ENCODE measurements at places on chromosomes 11 and 22. TPM values are rescaled to one million over a fixed set of nuclear protein-coding genes. Genes with fewer than 3 reads are reported as not detected.
A peak's percentile ranks its signal among the peaks of the same experiment; 100 is the strongest.

- no peak for DNase-seq
Measured at GRCh38 chr11:71325418-71326327, 73.3 kb upstream of the SHANK2 start.

DNA sequence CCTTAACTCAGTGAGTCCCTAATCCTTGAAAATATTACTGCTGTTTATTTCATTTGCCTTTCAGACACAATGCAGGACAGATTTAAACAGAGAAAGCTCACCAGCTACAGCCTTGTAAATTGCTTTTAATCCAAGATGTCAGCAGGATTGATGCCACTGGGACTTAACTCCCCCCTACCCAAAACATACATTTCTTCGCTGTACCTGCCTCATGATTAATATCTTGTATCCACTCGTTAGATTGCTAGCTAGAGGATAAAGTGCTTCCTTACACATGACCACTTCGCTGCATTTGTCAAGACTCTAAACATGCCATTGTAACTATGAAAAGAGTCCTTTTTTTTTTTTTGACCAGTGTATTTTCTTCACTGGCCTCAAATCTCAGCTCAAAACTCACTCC lies 182.7 kb upstream of the MTMR2 start:
- no peak for DNase-seq

GRCh38 chr11:47766509-47767227 lies 473 bp downstream of the FNBP4 start:
- peak; percentile 83 for DNase-seq

Gene EIF4ENIF1
- 41.5 TPM for total RNA-seq

DNA sequence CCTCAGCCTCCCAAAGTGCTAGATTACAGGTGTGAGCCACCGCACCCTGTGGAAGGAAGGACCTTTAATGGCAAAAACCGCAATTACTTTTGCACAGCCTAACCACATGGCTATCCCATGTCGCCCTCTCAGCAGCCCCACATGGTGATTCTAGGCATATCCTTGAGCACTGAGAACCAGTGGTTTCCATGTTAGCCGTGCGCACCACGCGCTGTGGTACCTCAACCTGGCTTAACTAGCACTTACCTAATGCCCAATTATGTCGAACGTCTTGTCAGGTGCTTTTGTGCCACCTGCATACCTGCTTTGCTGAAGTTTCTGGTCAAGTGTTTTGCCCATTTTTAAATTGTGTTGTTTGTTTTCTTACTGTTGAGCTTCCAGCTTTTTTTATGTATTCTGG lies 697.9 kb downstream of the BRD1 start:
- DNase-seq: no peak

Gene MS4A6E
- not detected for total RNA-seq

DNA sequence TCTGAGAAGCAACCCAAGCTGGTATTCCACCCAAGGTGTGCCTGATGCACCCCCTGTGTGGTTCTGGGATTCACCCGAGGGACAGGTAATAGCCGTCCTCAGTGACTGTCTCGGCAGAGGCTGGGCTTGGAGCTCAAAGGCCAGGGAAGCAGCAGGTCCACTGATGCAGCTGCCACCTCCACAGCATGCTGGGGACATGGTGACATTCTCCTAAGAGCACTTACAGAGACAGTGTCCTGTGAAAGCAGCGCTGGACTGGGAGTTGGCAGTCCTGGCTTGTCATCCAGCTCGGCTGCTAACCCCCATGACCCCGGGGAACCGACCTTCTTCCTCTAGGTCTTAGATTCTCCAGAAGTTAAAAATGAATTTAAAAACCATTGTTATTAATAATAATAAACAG lies 72.8 kb downstream of the RPUSD4 start:
- DNase-seq: no peak

GRCh38 chr11:31415435-31415834 lies 45.8 kb downstream of the DNAJC24 start:
- no peak for DNase-seq

Gene ANGPTL5
- not detected for total RNA-seq

DNA sequence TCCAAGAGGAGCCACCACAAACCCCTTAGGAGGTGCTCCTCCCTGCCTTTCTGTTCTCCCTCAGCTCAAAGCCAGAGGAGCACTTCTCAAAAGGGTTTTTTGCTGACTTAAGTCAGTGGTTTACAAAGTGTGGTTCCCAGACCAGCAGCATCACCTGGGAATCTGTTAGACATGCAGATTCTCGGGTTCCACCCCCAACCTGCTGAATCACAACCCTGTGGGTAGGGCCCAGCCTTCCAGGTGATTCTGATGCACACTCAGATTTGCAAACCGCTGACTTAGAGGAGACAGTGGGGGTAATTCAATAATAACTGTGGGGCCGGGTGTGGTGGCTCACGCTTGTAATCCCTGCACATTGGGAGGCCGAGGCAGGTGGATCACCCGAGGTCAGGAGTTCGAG lies 22.8 kb downstream of the CREB3L1 start:
- no peak for DNase-seq

GRCh38 chr11:17066691-17067090 lies 10.8 kb downstream of the RPS13 start:
- DNase-seq: no peak

DNA sequence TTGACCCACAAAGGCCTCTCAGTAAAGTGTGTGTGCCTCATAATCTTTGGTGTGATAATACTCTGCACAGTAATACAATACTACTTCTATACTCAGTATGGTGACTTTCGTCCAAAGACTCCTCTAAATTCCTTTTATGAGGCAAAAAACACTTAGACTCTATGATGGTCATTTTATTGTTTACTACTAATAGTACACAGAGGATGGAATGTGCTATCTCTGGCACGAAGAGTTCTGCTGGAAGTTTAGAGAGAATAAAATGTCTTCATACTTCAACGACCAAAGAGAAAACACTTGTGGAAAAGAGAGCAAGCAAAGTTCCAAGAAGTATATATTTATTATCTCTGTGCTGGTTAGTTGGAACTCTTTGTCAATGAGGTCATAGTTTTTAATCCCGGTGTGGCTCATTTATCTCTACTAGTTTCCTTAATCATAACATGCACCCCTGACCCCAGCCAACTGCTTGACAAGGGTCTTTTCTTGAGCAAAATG lies 7.5 kb upstream of the CSTF3 start:
- no peak for DNase-seq

GRCh38 chr22:42444077-42444904 lies 12.1 kb upstream of the NFAM1 start:
- DNase-seq: peak; percentile 86

DNA sequence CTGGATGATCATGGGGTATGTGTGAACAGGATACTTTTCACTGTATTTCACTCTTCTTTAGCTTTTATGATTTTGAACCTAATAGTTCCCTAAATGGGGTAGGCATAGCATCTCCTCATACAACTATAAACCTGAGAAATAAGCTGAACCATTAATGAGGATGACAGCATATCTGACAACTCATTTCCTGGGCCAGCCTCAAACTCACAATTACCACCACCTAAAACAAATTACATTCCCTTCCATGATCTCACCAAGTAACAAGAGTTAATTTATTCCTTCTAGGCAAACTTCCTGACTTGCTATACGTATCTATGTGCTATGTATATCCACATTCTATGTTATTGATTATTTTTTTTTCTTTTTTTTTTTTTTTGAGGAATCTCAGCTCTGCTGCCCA lies 23.0 kb downstream of the SIK3 start:
- DNase-seq: no peak

DNA sequence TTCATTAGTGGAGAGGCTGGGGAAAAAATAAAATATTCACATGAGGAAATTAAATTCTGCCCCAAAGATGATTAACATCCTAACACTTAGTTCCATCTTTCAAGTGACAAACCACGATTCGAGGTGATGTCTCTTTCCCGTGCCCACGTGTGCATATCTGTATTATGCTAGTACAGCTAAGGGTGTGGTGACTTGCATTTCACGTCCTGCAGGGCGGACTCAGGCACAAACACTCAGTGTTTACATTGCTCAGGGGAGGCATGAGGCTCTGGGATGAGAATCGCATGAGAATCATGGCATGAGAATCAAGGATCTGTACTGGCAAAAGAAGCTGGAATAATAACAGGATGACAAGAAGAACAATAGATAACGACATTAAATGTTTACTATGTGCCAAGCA lies 179.4 kb downstream of the NTM start:
- DNase-seq: no peak

DNA sequence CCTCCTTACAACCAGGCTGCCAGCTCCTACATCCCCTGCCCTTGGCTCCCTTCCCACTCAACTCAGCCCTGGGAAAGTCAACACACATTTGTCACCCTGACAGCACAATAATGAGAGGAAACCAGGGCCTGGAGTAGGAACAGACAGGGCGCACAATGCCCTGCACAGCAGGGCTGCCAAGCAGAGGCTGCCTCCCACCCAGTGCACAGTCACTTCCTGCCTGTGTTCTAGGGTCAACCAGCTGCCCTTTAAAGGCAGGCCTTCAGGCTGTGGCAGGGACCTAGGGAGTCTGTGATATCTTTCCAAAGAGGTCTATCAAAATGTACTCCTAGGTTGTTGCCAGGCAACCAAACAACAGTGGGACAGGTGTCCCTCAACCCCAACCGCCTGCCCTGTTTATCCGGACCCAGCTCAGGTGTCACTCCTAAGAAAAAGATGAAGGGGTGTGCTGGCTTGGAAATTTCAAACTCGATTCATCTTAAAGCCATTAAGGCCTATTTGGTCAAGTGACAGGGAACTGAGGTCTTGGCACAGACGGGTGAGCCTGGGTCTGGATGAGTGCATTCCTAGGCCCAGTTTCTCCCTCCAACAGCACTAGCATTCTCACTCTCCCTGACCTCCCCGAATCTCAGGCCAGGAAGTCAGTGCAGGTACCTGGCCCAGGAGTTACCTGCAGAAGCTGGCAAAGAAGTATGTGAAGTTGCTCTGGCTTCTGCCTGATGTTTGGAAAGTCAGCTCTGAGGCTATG lies 110.3 kb upstream of the PITPNB start:
- DNase-seq: no peak

- no peak for DNase-seq
Measured at GRCh38 chr22:43821606-43822425, 9.7 kb upstream of the EFCAB6 start.

DNA sequence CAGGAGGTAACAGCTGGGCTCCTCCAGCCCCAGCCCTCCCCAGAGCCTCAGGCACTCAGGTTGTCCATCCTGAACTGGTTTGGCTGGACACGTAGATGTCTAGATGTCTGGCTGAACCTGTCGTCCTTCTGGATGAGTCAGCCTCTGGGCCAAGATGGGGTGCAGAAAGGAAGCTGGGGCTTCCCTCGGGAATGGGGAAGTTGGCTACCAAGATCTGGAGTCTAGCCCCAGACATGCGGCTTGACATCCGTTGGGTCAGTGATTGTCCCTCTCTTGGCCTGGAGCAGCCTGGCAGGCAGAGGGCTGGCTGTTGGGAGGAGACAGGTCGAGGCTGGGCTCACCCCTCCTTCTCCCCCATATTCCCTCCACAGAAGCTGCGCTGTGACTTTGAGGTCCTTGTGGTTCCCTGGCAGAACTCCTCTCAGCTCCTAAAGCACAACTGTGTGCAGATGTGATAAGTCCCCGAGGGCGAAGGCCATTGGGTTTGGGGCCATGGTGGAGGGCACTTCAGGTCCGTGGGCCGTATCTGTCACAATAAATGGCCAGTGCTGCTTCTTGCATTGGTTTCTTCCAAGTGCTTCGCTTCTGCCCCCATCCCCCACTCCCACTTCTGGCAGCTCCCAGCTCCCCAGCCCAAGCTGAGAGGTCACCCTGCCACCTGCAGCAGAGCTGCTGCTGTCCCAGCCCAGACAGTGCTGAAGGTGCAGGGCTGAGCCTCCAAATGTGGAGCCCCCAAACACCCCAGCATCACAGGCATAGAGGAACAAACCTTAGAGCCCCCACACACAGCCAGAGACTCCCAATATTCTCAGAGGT lies 1.3 kb downstream of the CST6 start:
- no peak for DNase-seq

DNA sequence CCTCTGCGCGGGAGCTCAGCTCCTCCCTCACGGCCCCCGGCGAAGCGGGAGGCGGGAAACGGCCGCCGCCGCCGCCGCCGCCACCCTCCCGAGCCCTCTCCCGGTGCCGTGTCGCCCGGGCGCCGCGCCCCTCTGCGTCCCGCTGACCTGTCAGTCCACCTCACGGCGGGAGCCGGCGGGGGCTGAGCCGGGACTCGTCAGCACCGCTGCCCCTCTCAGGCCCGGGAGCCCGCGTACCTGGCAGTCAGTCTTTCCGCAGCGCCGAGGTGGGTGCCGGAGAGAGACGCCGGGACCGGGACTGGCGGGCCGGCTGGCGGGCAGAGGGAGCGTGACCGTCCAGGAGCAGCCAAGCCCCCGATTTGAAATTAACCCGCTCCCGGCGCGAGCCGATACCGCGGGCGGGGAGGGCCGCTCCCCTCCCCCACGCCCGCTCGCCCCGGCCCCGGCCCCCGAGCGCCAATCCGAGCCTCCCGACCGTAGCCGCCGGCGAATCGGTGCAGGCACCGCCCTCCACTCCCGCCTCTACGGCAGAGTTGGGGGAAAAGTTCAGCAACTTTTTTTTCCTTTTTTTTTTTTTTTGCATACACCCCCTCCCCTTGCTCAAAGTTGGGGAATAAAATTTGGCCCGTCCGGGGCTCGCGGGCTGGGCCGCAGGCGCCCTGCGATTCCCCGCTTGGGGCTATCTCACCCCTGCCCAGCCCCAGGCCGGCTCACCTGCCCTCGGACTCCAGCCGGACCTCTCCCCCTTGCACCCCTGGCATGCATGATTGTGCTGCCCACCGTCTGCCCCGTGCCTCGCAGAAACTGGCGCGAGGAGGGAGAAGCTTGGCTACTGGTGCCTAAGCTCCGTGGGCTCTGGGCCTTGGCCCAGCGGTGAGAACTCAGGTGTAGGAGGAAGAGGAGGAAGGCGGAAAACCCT lies 774 bp upstream of the E2F8 start:
- DNase-seq: peak; percentile 73

GRCh38 chr11:8608652-8609051 lies 14.6 kb upstream of the STK33 start:
- no peak for DNase-seq

- DNase-seq: no peak
Measured at GRCh38 chr22:45227645-45228400, 12.9 kb downstream of the KIAA0930 start.

- no peak for DNase-seq
Measured at GRCh38 chr11:117221775-117222517, 9.9 kb downstream of the PCSK7 start.

Gene TRPC6
- total RNA-seq: not detected

Gene OR8U1
- total RNA-seq: not detected

Data from activated CD4-positive, alpha-beta T cell treated with anti-CD3 and anti-CD28 coated beads, Interleukin-2, amount 10 ng/mL, durations not matched to agents 7 days and 5 days (primary cell).